ENCODE measurements at places on chromosomes 2 and 18. TPM values are rescaled to one million over a fixed set of nuclear protein-coding genes. Genes with fewer than 3 reads are reported as not detected.

Gene CDH20
- 0.16 TPM for total RNA-seq

- no peaks in the 10 kb centered on the region for H3K27me3 ChIP-seq
- H3K27ac ChIP-seq = peak overlapping the region; percentile 79
- H3K4me3 ChIP-seq = peak overlapping the region; percentile 73
- DNase-seq = peak; percentile 41
- peaks cover 32% of the 10 kb centered on the region for H3K4me1 ChIP-seq
Measured at GRCh38 chr2:174634130-174635014, 36.8 kb upstream of the WIPF1 start.

- no peaks in the 10 kb centered on the region for H3K36me3 ChIP-seq
- H3K27me3 ChIP-seq = peaks cover 7% of the 10 kb centered on the region
- no peak overlapping the region for H3K27ac ChIP-seq
Measured at GRCh38 chr2:234705108-234705507, 208.2 kb upstream of the ARL4C start.

DNA sequence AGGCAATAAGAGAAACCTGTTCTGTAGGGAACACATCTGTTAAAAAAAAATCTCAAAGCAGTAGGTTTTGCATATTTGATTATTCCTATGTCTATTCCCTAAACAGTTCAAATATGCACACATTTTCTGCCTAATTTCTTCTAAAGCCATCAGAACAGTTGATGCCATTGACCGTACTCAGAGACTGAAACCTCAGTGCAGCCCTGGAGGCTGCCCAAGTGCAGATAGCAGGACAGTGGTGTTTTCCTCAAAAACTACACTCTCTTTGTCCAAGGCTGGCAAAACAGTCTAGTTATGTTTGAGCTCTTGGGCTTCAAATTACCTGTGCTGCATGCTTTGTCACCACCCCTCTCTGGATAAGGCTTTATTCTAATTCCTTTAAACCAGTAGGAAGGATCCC is 23.3 kb upstream of the NFE2L2 start:
- H3K27me3 ChIP-seq = no peaks in the 10 kb centered on the region
- peaks cover 15% of the 10 kb centered on the region for H3K4me1 ChIP-seq
- DNase-seq = no peak
- no peak overlapping the region for H3K4me3 ChIP-seq
- no peaks in the 10 kb centered on the region for H3K36me3 ChIP-seq
- no peak overlapping the region for H3K27ac ChIP-seq

DNA sequence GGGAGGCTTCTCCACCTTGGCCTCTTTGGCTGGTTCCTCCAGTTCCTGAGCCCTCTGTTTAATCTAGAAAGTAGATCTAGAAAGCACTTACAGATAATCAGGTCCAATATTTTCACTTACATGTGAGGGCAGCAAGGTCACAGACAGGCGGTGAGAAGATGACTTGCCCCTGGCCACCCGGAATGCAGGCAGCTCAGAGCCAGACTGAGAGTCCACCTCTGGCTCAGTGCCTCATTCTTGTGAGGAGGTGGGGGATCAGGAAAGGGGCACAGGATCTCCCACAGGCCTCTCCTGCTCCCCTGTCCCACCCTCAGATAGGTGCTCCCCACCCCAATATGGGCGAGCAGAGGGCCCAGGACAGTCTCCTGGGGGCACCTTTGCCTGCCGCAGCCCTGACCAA is 5.8 kb downstream of the WNT6 start:
- H3K4me1 ChIP-seq = peaks cover 10% of the 10 kb centered on the region
- no peak for DNase-seq
- H3K4me3 ChIP-seq = no peak overlapping the region
- H3K36me3 ChIP-seq = no peaks in the 10 kb centered on the region
